ENCODE measurements at places on chromosomes 7 and 10. TPM values are rescaled to one million over a fixed set of nuclear protein-coding genes. Genes with fewer than 3 reads are reported as not detected.

The NKX1-2 gene
- not detected for total RNA-seq

The SYT15B gene
- 4.1 TPM for total RNA-seq

The FAM3C gene
- 204 TPM for total RNA-seq

The ITPRID1 gene
- 4.0 TPM for total RNA-seq

The MACROH2A2 gene
- 18.2 TPM for total RNA-seq

The ICA1 gene
- total RNA-seq: 61.9 TPM

The PNLIPRP3 gene
- not detected for total RNA-seq

The NPFFR1 gene
- not detected for total RNA-seq

DNA sequence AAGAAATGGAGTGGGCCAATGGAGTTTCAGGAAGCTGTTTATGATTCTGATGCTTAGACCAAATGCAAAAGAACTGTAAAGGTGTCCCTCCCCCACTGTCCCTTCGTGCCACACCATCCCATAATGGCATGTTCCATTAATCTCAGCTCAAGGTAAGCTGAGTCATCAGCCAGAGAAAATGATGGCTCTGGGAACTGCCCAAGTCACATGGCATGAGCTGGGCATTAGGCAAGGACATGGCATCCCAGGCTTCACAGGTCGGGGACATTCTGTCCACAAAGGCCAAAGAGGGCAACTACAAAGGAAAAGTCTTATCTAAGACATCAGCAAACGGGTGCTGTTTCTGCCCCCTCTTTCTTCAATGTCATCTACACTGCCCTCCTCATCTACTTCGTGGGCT is 44.9 kb downstream of the DLG5 start:
- no peak for DNase-seq

- no peak for DNase-seq
Observed at GRCh38 chr10:1191752-1192151, 135.6 kb downstream of the WDR37 start.

GRCh38 chr10:78389419-78389818 is 355.8 kb downstream of the RPS24 start:
- DNase-seq: no peak

DNA sequence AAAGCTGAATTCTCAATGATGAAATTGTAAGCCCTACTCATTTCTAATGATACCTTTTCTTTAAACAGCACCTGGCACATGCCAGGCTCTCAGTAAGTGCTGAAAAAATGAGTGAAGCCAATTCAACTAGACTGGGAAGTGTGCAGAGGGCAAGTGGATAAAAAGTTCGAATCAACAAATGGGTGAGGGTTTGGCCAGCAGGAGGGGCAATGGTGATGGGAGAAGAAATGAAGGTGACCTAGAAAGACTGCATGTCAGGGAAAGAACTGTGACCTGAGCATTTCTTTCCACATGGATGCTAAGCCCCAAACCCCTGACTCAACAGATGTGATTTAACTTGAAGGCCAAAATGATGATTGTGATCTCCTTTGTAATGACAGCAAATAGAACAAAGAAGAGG is 54.6 kb downstream of the DKK1 start:
- no peak for DNase-seq

DNA sequence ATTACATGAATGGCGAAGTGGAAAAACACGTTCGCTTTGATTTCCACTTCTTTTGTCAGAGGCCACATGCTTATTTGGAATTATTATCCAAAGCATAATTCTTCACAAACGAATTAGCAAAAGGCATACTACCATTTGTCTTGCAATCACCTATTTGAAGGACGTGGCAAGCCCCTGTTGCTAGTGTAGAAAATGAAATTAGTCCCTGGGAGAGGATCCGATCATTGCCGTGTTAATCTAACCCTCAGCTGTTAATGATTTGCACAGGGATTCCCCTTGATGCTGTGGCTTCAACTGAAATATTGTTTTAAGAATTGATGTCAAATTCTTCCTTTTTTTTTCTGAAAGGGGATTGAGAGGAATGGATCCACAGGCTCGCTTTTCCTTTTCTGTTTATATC is 4.6 kb downstream of the AGMO start:
- DNase-seq: no peak

GRCh38 chr7:115128154-115128553 is 206.3 kb downstream of the MDFIC start:
- no peak for DNase-seq

Data from Peyer's patch (tissue), 4 donors.